Hepatocyte (in vitro differentiated cells): ENCODE measurements at places on chromosomes 5 and 9. TPM values are rescaled to one million over a fixed set of nuclear protein-coding genes. Genes with fewer than 3 reads are reported as not detected.

The SHISAL2B gene
- 0.56 TPM in 1 of 2 replicates, not detected in the other for polyA plus RNA-seq

The TNFSF15 gene
- 3.3 and 7.1 TPM in 2 replicates for polyA plus RNA-seq

GRCh38 chr5:157610990-157611389, 35.4 kb upstream of the ADAM19 start:
- no peak for DNase-seq

DNA sequence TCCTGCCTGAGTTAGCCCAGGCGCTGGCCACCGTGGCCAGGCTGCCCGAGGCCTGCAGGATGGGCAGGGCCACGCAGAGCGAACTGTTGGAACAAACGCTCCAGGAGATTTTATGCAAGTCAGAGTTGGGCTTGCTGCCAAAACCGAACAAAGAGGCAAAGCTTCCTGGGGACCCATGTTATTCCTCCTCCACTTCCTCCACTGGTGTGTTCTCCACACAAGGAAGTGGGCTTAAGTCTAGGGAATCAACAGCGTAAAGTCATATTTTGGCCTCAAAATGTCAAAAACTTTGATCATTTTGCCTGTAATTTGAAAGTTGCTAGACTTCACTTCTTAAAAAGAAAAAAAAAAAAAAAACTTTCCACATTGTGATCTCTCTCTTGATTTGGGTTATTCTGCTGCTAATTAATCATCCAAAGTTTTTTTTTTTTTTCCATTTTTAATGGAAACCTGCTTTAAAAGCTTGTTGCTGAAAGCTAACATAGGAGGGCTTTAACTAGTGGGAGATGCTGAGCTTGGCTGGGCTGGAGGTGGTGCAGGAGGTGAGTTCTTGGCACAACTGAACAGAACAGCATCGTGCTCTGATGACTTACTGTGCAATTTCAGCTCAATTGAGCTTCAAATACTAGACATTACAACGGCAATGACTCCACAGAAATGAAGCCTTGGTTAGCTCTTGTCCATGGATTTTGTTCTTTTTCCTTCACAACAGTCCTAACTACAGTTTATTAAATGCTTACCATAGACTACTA, 73.0 kb downstream of the PTPDC1 start:
- peak; percentile 43 for DNase-seq

The C1QTNF3 gene
- 0.91 and 2.7 TPM in 2 replicates for polyA plus RNA-seq

The PDLIM4 gene
- polyA plus RNA-seq, result 102 and 125 TPM in 2 replicates

- peak; percentile 53 for DNase-seq
Observed at GRCh38 chr9:22238809-22239684, 207.6 kb upstream of the DMRTA1 start.

The IL13 gene
- not detected in 2 replicates for polyA plus RNA-seq

- no peak for DNase-seq
Observed at GRCh38 chr5:58444805-58445204, 15.1 kb downstream of the PLK2 start.

The CDKN2B-AS1 gene
- 0.26 and 0.68 TPM in 2 replicates for polyA plus RNA-seq

- no peak for DNase-seq
Observed at GRCh38 chr5:39898731-39899130, 474.0 kb upstream of the DAB2 start.

DNA sequence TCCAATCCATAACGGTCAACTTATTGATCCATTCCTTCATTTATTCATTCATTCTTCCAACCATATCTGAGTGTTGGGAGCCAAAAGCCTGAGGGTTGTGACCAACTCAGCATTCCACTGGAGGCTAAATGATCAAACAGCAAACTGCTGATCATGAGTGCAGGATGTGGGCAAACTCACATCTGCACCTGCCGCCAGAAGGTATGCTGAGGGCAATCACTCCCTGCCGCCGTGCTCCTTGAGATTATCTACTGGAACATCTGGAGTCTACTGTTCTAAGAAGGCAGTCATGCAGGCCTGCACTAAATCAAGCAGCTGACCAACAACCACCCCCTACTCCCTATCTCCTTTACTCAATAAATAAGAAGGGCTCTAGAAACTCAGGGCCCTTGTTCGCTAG, 184.0 kb downstream of the TTLL11 start:
- no peak for DNase-seq

The LCN10 gene
- not detected in 2 replicates for polyA plus RNA-seq

DNA sequence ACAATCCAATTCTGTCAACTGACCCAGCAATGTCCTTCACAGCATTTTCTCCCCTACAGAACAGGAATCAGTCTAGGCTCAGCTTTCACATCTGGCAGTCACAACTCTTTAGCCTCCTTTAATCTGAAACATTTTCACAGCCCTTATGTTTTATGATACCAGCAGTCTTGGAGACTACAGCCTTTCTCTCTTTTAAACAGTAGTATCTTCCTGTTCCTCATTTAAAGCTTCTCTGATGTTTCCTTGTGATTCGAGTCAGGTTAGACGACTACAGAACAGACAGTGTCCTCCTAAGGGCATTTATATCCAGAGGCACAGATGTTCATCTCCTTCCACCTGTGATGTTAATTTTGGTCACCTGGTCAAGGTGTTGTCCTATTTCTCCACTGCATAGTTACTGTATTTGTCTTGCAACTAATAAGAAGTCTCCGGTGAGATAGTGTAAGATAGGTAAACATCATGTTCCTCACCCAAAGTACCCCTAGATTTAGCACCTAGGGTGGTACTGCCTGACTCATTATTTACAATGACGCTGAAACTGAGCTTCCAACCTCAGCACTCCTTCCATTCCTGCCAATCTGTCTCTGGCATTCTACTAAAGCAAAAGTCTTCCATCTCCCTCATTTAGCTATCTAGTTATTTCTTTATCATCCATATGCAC, 20.7 kb downstream of the TTC39B start:
- DNase-seq, result peak; percentile 27

The ADGRV1 gene
- 81.2 and 88.3 TPM in 2 replicates for polyA plus RNA-seq

DNA sequence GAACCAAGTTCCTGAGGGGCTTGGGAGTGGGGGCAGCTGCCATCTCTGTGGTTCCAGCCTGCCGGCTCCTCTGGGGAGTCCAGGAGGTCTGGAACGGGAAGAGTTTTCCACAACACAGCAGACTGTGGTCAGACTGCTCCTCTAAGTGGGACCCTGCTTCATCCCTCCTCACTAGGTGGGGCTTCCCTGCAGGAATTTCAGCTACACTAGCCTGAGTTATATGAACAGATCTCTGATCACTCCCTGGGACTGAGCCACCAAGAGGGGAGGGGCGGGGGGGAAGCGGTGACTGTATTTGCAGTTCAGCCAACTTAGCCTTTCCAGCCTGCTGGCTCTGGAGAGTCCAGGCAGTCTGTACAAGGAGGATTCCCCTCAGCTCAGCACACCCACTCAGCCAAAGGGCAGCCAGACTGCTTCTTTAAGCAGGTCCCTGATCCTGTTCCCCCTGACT, 19.4 kb downstream of the DTWD2 start:
- no peak for DNase-seq

The ERP44 gene
- polyA plus RNA-seq, result 50.5 and 52.1 TPM in 2 replicates

GRCh38 chr5:78597068-78597973, 51.3 kb downstream of the LHFPL2 start:
- DNase-seq, result no peak

DNA sequence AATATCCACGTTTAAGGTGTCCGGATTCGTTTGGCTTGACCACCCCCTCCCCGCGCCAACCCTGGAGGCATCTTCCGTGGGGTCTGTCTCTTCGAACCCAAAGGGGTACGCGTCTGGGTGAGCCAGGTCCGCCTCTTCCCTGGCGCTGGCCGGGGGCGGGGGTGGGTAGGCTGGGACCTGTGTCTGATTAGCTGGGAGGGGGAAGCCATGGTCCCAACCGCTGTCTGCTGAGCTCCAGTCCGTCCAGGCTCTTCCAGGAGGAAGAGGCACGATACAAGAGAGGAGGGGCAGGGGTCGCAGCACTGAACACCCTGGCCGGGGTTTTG, at the start of gene LVRN:
LVRN (plus strand) TSS at position 237 of the 326 bp plus-strand sequence. CDS start 143 bp downstream, outside the sequence.
- no peak for DNase-seq

The MGAT4B gene
- polyA plus RNA-seq, result 233 and 243 TPM in 2 replicates

The IFNK gene
- 0.36 TPM in 1 of 2 replicates, not detected in the other for polyA plus RNA-seq

The WDR55 gene
- 23.0 and 25.6 TPM in 2 replicates for polyA plus RNA-seq

GRCh38 chr5:133668458-133668857, 56.1 kb upstream of the FSTL4 start:
- DNase-seq, result no peak

The PCDHA6 gene
- polyA plus RNA-seq, result 0.27 and 0.38 TPM in 2 replicates

The BTNL9 gene
- 0.11 and 1.4 TPM in 2 replicates for polyA plus RNA-seq

DNA sequence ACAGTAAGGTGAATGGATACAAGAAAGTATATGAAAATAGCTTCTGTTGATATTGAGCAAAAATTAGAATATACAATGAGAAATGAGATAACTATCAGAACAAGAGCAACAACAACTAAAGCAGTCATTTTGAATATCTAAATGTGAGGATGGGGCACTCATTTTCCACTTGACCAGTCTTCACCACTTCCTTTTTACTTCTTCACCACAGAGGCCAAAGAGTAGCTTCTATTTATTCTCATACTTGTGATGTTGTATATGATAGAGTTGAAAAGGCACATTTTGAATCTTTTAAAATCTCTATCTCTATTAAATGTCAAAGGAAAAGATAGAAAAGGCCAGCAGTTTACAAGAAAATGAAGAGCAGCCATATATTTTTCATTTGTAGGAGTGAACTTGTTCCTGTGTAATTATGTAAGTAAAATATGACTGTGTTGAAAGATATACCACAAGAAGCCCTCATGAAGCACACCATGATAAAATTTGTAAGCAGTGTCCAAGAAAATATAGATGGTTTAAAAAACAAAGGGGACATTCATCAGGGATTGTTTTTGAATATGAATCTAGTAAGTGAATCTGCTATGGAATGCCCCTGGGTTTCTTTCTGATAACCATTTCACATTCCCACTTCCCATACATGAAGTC, 39.2 kb downstream of the ADAMTS19 start:
- no peak for DNase-seq

The SH3PXD2B gene
- polyA plus RNA-seq, result 27.8 and 33.5 TPM in 2 replicates

DNA sequence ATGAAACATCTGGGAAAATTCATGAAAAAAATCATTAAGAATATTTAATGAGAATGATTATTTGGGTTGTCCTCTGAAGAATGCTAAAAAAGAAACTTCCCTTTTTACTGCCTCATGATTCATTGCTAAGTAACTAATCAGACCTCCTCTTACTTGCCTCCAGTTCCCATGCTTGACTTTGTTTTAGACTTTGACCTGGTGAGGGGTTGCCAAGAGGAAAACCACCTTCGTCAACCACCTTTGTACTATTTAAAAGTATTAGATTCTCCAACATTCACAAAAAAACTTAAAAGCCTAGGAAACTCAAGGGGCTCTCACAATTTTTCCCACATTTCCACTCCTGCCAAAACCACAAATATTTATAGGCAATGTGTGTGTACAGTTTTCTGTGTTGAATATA, 115.2 kb upstream of the ST8SIA4 start:
- DNase-seq, result no peak
